Left ventricle myocardium superior (tissue), 1 donor: ENCODE measurements at places on chromosomes 2 and 18.
A peak's percentile ranks its signal among the peaks of the same experiment; 100 is the strongest.

DNA sequence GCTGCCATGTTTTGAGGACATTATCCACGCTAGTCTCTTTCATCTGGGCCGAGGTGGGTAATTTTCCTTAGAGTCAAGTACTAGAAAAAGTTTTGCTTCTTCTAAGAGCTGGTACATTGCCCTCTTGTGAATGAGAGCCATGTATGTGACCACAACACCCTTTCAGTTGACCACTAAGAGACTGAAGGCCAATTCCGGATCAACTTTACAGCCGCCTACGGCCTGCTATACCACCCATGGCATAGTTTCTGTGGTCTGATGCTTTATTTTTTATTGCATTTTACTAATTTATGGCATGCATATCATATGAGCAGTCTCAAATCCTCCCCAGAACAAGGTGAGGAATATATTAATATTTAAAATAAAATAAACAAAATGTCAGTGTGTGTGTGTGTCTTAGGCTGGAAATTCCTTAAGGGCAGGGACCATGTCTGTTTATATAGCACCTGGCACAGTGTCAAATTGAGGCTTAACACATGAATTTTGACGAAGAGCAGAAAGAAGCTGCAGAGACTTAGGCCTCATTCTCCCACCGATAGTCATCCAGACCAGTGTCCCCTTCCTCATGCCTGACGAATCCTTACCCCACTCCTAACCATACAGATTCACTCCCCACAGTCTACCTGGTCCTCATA is 35.4 kb downstream of the PSD4 start:
- DNase-seq = no peak

- no peak for DNase-seq
Observed at GRCh38 chr2:240990726-240991377, 7.6 kb upstream of the SNED1 start.

DNA sequence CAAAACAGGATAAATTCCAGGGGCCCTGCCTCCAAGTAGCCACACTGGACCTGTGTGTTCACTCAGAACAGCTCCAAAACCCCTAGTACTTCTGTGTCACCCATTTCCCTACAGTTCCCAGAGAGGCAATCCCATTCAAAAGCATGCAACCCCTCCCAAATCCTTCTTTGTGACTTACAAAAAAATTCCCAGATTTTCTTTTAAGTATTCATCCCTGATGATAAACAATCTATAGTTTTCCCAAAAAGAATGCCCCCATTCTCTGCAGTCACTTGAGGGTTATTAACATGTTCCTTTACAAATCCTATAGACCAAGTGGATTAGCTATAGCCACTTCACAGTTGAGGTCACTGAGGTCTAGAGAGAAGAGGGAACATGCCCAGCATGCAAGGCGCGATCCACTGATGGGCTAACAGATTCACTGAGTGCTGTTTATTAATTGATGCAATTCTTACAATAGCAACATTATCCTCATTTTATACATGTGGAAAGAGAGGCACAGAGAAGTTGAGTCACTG is 85.4 kb downstream of the MYL12B start:
- DNase-seq = no peak

- no peak for DNase-seq
Observed at GRCh38 chr2:239801404-239802184, 223.5 kb downstream of the NDUFA10 start.

- DNase-seq = no peak
Observed at GRCh38 chr2:106193690-106193976, 468 bp downstream of the UXS1 start.

- DNase-seq = no peak
Observed at GRCh38 chr2:223166983-223167650, 115.1 kb downstream of the KCNE4 start.

DNA sequence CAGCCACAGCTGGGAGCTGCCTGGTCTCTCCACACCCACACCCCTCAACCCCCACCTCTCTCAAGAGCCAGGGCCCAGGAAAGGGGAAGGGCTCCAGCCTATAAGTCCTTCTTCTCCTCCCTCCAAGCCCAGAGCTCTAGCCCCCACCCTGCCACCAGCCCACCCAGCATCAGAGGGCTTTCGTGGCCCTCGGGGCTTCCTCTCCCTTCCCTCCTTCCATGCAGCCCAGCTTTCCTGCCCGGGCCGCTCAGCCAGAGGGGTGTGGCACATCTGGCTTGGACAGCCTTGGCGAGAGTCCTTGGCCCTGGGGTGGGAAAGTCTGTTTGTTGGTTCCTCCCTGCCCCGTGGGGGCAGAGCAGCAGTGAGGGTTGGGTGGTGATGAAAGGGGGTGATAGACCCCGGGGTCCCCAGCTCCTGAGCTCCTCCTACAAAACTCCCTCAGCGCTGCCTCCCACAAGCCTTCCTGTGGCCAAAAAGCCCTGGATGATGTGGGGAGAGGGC is 7.0 kb downstream of the TNS1 start:
- DNase-seq = peak; percentile 83

DNA sequence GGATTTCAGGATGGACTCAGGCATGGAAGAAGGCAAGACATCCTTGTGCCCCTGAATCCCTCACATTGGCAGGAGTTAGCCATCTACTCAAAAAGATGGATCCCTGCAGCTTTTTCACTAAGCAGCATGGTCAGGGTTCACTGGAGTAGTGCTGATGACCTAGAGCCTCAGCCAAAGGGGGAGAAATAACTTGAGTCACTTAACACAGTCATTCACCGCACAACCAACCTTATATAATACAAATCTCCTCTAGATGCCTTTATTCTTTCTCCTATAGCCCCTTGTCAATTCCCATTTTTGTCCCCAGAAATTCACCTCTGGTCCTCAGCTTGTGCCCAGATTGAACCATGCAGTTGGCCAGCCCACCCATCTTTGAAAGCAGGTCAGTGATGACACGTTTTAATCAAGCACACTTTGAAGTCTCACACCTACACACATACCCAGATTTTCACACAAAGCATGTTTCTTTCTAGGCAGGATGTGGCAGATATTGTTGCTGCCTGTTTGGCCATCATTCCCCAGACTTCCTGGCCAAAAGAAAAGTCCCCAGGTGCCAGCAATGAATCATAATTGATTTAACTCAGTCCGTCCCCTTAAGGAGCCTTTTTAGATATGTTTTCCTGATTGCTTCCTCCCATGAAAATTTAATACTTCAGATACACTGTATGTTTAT is 84.2 kb downstream of the LBH start:
- DNase-seq = no peak
